ENCODE measurements at places on chromosomes 2 and 18.

DNA sequence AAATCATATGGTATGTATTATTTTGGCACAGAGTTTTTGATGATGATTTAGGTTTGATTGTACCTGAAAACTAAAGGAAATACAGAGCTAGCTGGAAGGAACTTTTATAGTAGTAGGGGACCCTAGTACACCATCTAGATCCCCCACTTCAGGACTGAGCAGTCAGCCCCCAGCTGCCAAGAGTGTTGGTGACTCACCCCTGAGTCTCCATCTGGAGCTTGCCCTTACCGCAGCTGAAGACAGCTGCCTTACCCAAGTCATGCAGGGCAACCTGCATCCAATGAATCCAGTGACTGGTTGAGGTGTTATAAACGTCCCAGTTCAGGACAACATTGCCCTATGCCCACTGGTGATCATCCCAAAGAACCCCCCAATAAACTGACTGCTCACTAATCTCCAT is 15.3 kb downstream of the PMS1 start:
- H3K27ac ChIP-seq: no peak overlapping the region
- H3K4me3 ChIP-seq: no peak overlapping the region
- DNase-seq: no peak
- peaks cover 40% of the 10 kb centered on the region for H3K36me3 ChIP-seq
- no peaks in the 10 kb centered on the region for H3K4me1 ChIP-seq

DNA sequence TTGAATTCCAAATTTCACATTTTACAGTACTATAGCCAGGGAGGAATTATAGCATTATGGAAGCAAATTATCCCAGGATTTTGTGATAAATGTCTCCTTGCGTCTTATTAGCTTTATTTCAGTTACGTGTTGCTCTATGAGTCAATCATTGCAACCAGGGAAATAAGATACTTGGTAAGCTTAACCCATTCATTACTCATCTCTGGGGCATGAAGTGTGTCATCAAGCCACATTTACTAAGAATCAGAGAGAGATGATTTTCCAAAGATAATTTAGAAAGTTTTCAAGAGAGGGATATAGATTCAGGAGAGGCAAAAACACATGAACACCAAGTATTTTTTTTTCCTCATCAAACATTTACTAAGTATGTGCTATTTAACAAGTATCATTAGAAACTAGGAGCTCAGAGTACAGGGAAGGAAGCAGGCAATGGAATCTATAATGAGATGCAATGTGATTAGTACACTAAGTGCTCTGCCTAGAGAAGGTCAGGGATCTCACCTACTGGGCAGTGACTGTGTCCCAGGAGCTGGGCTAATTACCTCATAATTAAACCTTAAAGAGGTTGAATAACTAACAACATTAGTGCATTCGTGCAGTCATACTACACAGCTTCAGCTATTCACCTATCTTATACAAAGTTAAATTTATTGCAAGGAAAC is 217.8 kb upstream of the NXPH2 start:
- DNase-seq: no peak
- H3K4me1 ChIP-seq: no peaks in the 10 kb centered on the region
- no peak overlapping the region for H3K4me3 ChIP-seq

DNA sequence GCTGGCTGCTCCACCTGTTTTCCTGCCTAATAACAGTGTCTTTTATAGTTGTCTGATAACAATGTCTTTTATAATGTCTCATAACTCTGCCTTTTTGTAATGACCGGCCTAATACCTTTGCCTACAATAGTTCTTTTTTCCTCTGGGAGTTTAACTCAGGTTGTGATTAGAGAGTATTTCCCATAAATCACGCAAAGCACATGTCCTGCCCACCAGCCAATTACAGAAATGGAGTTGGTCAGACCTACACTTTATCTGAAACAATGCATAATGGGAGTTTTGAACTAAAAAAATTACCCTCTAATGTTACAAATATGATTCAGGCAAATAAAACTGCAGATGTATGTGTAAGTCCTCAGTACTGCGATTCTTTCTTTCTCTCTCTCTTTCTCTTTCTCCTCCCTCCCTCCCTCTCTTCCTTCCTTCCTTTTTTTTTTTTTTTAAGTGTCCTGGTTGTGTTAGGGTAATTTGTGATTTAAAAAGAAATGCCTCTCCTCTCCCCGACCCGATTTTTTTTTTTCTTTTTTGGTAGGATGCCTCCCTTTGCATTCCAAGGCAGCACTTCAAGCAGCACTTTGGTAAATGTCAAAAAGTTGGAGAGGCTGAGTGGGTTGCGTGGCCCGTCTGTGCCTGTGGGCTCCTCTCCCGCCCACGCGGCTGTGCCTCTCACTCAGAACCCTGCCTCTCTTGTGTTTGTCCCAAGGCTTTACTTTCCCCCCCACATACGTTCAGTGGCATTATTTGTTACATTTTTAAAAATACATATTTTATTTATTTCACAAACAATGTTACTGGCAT is 147.3 kb downstream of the AGAP1 start:
- DNase-seq: no peak
- no peak overlapping the region for H3K27ac ChIP-seq
- H3K27me3 ChIP-seq: no peaks in the 10 kb centered on the region
- no peak overlapping the region for H3K4me3 ChIP-seq

- no peaks in the 10 kb centered on the region for H3K4me1 ChIP-seq
- H3K36me3 ChIP-seq: no peaks in the 10 kb centered on the region
- no peak overlapping the region for H3K4me3 ChIP-seq
- DNase-seq: no peak
- peaks cover 3% of the 10 kb centered on the region for H3K27me3 ChIP-seq
These were observed 94.0 kb downstream of the CDK15 start for GRCh38 chr2:201900362-201900761.

- no peak overlapping the region for H3K4me3 ChIP-seq
- H3K36me3 ChIP-seq: no peaks in the 10 kb centered on the region
- no peaks in the 10 kb centered on the region for H3K27me3 ChIP-seq
- no peak for DNase-seq
- H3K4me1 ChIP-seq: no peaks in the 10 kb centered on the region
- no peak overlapping the region for H3K27ac ChIP-seq
These were observed 82.8 kb upstream of the DSEL start for GRCh38 chr18:67599277-67599676.

DNA sequence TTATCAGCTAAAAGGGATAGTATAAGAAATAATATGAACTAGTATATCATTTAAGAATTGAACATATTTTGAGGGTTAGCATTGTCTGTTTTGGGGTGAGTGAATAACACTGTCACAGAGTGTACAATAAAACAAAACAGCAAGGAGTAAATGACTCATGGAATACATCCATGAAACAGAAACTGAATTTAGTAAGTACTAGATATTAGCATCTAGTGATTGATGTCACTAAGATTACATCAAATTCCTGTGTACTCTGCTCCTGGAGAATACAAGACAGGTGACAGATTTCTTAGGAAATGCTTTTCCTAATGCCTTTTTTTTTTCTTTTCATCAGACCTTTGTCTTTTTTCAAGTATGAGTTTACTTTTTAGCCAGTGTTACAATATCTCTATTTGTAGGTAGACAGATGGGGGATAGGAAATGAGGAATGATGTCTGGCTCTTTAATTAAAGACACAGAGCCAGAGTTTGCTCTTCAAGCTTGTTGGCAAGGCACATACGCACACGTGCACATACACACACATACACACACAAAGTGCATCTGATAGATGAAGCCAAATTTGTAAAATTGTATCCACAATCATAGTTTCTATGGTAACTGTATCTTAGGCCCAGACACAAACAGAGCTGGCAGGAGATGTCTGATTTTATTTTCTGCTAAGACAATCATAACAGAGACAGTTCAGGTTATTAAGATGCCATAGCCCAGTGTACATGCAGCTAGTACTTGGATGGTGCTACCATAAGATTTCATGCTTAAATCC is 138.2 kb upstream of the NRP2 start:
- peaks cover 5% of the 10 kb centered on the region for H3K4me1 ChIP-seq
- no peak overlapping the region for H3K27ac ChIP-seq
- no peaks in the 10 kb centered on the region for H3K36me3 ChIP-seq
- no peak overlapping the region for H3K4me3 ChIP-seq

GRCh38 chr18:54557958-54558357 is 33.1 kb upstream of the DYNAP start:
- H3K4me3 ChIP-seq: no peak overlapping the region
- no peak for DNase-seq
- H3K36me3 ChIP-seq: no peaks in the 10 kb centered on the region
- no peaks in the 10 kb centered on the region for H3K4me1 ChIP-seq

DNA sequence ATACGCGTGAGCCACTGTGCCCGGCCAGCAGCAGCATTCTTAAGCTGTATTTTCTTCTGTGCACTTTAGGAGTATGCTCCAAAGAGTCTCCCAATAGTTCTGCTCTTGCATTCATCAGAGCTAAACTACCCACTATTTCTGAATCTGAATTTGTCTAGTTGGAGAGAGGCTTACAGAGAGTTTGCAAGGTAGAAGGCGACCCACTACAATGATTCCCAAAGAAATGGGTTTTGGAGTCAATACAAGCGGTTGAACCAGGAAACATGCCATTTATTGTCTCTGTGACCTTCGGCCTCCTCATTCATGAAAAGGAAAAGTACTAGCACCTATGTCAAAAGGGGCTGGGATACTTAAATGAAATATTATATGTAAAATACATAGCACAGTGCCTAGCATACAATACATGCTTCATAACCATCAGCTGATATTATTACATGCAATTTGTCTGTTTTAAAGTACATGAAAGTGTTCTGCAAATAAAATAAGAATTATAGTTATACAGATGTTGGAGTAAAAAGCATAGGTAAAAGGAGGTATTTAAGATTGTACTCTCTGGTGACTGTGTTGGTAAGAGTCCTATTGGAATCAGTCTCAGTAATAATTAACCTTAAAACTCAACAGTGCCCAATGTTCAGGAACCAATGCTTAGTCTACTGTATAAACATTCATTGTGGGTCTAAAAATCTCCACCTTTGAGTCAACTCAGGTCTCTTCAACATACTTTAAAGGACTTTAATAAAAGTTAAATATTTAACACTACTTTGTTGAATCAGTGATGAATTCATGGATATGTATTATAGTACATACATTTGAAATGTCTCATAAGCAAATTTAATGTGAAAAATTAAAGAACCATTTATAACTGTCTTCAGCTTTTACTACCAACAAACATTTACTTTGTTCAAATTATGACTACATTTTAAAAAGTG is 89.8 kb upstream of the GRB14 start:
- DNase-seq: no peak
- no peak overlapping the region for H3K4me3 ChIP-seq
- H3K36me3 ChIP-seq: no peaks in the 10 kb centered on the region
- peak overlapping the region; percentile 25 for H3K27ac ChIP-seq

DNA sequence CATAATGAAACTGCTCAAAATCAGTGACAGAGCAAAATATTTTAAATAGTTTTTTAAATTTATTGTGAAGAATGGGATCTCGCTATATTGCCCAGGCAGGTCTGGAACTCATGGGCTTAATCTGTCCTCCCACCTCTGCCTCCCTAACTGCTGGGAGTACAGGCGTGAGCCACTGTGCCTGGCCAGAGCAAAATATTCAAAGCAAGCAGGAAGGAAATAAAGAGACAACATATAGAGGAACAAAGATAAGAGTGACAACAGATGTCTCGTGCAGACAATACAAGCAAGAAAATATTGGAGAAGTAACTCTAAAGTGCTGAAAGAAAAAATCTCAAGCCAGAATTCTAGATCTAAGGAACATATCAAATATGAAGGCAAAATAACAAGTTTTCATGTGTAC is 5.0 kb upstream of the SCLY start:
- peaks cover 8% of the 10 kb centered on the region for H3K4me1 ChIP-seq
- no peak for DNase-seq
- peaks cover 6% of the 10 kb centered on the region for H3K27me3 ChIP-seq
- H3K36me3 ChIP-seq: no peaks in the 10 kb centered on the region

DNA sequence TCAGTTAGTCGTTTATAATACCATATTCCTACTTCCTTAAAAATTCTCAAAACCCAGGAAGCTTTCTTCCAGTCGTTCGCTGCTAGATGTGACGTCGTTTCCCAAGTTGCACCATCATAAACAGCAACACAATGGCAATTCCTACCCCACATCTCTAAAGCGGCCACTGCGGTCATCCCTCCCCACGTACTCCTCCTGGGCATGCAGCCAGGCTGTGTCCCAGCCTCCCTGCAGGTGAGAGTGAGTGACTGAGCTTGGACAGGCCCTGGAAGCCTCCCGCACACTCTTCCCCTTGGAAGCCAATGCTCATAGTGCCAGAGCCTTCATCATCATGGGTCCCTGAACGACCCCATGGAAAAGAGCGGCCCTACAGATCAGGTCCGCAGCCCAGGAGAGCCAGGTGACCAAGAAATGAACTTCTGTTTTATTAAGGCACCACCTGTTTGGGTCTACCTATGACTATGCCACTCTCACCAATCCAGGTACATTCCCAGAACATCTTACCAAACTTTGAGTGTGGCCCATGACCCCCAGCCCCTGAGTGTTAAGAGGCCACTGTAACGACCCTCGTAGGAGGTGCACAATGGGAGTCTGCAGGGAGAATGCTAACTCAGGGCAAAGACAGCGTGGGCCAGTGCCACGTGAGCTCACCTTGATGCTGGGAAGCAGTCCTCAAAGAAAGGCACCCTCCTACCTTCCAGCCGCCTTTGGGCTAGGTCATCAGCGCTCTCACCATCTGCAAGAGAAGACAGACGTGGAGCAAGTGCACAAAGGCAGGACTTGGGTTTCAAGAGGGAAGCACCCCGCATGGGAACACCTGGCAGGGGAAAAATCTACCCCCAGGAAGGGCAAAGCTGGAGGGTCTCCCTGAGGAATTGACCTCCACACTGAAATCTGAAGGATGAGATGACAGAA is 74.7 kb upstream of the RAB6C start:
- no peaks in the 10 kb centered on the region for H3K27me3 ChIP-seq
- no peak overlapping the region for H3K27ac ChIP-seq
- H3K4me1 ChIP-seq: no peaks in the 10 kb centered on the region
- DNase-seq: no peak
- H3K4me3 ChIP-seq: no peak overlapping the region

- H3K36me3 ChIP-seq: no peaks in the 10 kb centered on the region
- no peaks in the 10 kb centered on the region for H3K4me1 ChIP-seq
- no peak for DNase-seq
These were observed 135.0 kb downstream of the DCDC2C start for GRCh38 chr2:3838348-3838747.

DNA sequence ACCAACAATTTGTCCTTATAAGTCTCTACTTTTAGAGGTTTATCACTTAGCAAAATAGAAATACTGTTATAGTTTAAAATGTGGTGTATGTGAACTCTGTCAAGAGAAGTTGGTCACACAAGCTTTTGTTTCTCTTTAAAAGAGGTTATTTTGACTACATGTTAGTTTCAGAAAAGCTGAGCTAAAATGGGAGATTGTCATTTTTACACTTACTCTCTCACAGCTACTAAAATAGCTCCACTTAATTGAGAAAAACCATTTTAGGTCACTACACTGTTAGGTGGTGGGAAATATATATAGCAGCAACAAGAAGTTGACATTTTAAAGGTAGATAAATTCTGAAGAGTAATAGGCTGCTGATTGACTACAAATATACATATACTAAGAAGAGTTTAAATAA is 161.5 kb upstream of the KCNJ3 start:
- no peaks in the 10 kb centered on the region for H3K4me1 ChIP-seq
- H3K36me3 ChIP-seq: no peaks in the 10 kb centered on the region
- no peaks in the 10 kb centered on the region for H3K27me3 ChIP-seq

- no peaks in the 10 kb centered on the region for H3K36me3 ChIP-seq
- no peak for DNase-seq
- H3K4me3 ChIP-seq: no peak overlapping the region
- H3K4me1 ChIP-seq: peaks cover 8% of the 10 kb centered on the region
- H3K27me3 ChIP-seq: no peaks in the 10 kb centered on the region
- no peak overlapping the region for H3K27ac ChIP-seq
These were observed 135.8 kb downstream of the SETBP1 start for GRCh38 chr18:44816477-44816876.

GRCh38 chr2:205885492-205886099 is 200.4 kb downstream of the INO80D start:
- H3K36me3 ChIP-seq: no peaks in the 10 kb centered on the region
- no peaks in the 10 kb centered on the region for H3K27me3 ChIP-seq
- no peak overlapping the region for H3K4me3 ChIP-seq
- no peak overlapping the region for H3K27ac ChIP-seq
- no peaks in the 10 kb centered on the region for H3K4me1 ChIP-seq

Data from lower lobe of right lung (tissue), 2 donors.